Activated CD4-positive, alpha-beta memory T cell treated with anti-CD3 and anti-CD28 coated beads, Interleukin-2, amount 10 ng/mL, durations not matched to agents 7 days and 5 days (primary cell): ENCODE measurements at places on chromosomes 7 and 10. TPM values are rescaled to one million over a fixed set of nuclear protein-coding genes. Genes with fewer than 3 reads are reported as not detected.

PITX3 gene
- total RNA-seq = not detected

EGR2 gene
- 4.8 TPM for total RNA-seq

ATP6V0A4 gene
- 0.23 TPM for total RNA-seq

SVOPL gene
- total RNA-seq = not detected

- H3K36me3 ChIP-seq = peaks cover 2% of the 10 kb centered on the region
- no peaks in the 10 kb centered on the region for H3K27me3 ChIP-seq
- H3K4me1 ChIP-seq = peaks cover 15% of the 10 kb centered on the region
- no peak overlapping the region for H3K27ac ChIP-seq
Measured at GRCh38 chr7:128005117-128005516, 26.1 kb downstream of the LRRC4 start.

DNA sequence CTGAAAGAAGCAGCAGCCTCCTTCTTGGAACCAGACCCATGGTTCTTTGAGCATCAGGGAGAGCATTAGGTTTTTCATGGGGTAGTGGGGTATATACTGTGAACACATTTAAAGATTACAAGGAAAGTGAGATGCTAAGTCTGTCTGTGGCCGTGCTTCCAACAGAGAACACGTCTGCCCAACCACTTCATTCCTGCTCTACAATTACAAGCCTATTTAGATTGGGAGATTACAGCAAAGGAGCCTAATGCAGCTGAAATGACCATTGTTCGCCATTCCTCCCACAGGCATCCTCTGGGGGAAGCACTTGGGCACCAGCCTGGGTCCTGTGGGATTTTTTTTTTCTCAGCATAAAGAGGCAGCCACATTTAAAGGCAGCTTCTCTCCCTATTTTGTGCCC is 536.4 kb downstream of the XPNPEP1 start:
- H3K36me3 ChIP-seq = no peaks in the 10 kb centered on the region
- H3K27me3 ChIP-seq = no peaks in the 10 kb centered on the region
- no peak for DNase-seq
- H3K27ac ChIP-seq = no peak overlapping the region
- no peaks in the 10 kb centered on the region for H3K4me1 ChIP-seq

DNA sequence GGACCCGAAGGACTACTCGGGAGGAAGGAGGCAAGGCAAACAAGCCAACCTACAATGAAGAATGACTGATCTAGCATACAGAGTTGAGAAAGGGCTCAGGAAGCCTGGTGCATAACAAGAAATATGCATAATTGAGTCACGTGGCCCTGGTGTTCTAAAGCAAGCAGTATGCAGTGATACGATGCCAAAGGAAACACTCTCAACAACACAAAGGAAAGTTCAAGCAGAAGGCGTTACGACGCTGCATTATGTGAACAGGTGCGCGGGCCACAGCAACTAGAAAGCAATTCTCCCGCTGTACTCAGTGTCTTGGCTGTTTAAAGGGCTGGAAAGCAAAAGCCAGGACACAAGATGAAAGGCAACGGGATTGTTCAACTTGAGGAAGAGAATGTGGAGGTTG is 100.8 kb downstream of the PRTFDC1 start:
- H3K27me3 ChIP-seq = peaks cover 2% of the 10 kb centered on the region
- no peak overlapping the region for H3K4me3 ChIP-seq
- H3K36me3 ChIP-seq = no peaks in the 10 kb centered on the region
- H3K4me1 ChIP-seq = peaks cover 5% of the 10 kb centered on the region
- H3K27ac ChIP-seq = no peak overlapping the region
- no peak for DNase-seq

DNA sequence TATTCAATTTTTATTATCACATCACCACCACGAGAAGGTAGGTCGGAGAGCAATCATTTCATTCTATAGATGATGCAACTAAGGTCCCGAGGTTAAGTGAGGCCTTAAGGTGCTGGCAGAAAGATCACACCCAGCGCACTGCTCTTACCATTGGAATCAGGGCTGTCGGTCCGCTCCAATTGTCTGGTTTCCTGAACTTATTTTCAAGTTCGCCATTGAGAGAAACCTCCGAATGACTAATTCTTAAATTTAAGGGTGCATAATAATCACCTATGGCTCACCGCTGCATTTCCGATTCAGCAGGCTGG is 625 bp upstream of the GSTO2 start:
- peak overlapping the region; percentile 84 for H3K4me3 ChIP-seq
- DNase-seq = no peak
- H3K4me1 ChIP-seq = peaks cover 48% of the 10 kb centered on the region

GRCh38 chr10:29956335-29956924 is 103.0 kb downstream of the JCAD start:
- no peaks in the 10 kb centered on the region for H3K36me3 ChIP-seq
- H3K27ac ChIP-seq = no peak overlapping the region
- DNase-seq = no peak
- no peak overlapping the region for H3K4me3 ChIP-seq
- H3K27me3 ChIP-seq = peaks cover 3% of the 10 kb centered on the region
- no peaks in the 10 kb centered on the region for H3K4me1 ChIP-seq

DNA sequence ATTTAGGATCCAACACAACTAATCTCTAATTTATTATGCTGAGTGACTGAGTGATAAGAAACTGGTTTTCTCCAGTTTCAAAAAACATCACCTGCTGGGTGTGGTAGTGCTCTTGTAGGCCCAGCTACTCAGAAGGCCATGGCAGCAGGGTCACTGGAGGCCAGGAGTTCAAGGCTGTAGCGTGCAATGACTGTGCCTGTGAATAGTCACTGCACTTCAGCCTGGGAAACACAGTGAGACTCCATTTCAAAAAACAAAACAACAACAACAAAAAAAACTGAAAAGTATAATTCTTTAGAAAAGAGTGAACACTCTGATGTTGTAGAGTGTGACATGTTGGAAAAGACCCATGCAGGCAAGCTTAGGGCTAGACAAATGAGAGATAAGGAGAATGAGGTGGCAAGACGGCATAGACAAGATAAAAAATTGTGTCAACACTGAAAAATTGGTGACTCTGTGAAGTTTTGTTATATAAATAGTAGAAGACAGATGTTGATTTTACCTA is 150.1 kb upstream of the GPR22 start:
- H3K4me3 ChIP-seq = no peak overlapping the region
- H3K27ac ChIP-seq = no peak overlapping the region
- DNase-seq = no peak
- no peaks in the 10 kb centered on the region for H3K27me3 ChIP-seq
- H3K36me3 ChIP-seq = peaks cover 18% of the 10 kb centered on the region
